Fibroblast of mammary gland (primary cell): ENCODE measurements at places on chromosomes 5 and 9.

- DNase-seq, result no peak
Observed at GRCh38 chr9:4686112-4686511, 6.7 kb downstream of the CDC37L1 start.

DNA sequence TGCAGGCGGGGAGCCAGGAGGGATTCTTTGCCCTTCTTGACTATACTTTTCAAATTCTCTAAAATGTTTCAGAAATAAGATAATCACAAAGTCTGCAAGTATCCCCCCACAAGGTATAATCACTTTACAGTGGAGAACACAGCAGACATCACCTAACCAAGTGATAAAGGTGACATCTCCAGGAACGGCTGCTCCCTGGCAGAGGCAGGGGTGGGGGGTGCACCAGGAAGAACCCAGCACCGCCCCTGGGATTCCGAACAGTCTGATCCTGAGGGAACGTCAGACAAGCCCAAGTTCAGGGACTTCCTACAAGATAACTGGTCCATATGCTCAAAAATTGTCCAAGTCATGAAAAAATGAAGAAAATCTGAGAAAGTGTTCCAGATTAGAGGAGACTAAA, 85.4 kb downstream of the HSD17B3 start:
- no peak for DNase-seq

DNA sequence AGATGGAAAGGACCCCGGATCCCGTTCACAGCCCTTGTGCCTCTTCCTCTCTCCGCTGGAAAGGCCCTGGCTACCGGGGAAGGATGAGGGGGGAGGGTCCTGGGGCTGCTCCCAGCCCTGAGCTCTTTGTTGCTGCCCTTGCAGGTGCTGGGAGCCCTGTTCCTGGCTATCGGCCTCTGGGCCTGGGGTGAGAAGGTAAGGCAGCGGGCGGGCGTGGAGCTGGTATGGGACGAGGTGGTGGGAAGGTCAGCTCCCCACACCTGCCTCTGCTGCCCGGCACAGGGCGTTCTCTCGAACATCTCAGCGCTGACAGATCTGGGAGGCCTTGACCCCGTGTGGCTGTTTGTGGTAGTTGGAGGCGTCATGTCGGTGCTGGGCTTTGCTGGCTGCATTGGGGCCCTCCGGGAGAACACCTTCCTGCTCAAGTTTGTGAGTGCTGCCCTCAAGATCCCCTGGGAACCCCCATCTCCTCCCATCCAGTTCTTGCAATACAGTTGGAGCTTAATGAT, 4.2 kb downstream of the TSPAN17 start:
- no peak for DNase-seq

- no peak for DNase-seq
Observed at GRCh38 chr5:79868163-79868670, 122.8 kb downstream of the MTX3 start.

DNA sequence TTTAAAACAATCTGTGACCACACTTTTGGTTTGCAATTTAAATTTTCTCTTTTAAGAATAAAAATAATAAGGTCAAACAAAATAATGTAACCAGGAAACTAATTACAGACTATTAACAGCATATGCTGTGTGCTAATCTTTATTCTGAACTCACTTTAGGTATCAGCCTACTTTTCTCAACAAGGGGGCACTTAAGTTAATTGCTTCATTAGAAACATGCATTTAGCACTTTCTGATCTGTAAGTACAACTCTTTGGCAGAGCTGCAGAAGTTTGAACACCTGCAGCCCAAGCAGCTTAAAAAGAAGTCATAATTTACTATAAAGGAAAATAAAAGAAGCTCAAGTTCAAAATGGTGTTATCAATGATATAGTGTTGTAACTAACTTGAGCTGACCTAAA, 21.7 kb downstream of the XRCC4 start:
- no peak for DNase-seq

DNA sequence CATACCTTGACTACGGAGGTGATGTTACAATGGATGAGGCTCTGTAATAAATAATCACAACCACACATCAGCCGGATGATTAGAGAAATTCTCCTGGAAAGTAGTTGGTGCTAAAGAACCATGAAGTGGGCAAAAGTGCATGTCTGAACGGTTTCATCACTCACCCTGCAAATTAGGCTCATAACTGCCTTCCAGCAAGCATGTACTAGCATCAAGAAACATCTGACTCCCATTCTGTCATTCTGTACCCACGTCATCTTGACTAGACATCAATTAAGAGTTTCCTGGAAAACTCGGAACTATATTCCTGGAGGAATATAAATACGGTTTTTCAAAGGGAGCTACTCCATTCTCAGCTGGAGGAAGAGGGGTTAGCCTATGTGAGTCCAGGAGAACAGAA, 52.2 kb downstream of the HSD17B3 start:
- DNase-seq, result no peak

- DNase-seq, result no peak
Observed at GRCh38 chr9:4574657-4575243, 84.5 kb downstream of the SLC1A1 start.

DNA sequence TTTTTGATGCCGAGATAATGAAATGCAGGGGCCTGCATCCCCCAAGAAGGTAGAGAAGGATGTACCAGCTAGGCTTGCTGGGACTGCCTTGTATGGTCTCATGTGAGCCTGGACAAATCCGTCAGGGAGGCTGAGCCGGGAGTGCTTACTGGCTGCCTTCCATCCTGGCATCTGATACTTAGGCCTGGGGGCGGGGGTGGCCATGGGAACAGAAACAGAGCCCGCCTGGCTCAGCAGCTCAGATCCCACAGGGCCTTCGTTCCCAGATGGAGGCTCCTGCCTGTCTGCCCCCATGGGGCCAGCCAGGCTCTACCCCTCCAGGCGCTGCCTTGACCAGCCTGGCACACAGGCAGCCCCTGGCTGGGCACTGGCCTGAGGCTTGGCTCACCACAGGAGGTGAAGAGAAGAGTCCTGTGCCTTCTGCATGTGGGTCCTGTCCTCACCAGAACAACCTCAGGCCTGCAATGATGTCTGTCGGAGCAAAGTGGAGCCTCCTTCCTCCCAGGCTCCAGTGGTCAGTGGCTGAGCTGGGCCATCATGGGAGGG, 10.5 kb upstream of the SPATA31E1 start:
- peak; percentile 22 for DNase-seq

DNA sequence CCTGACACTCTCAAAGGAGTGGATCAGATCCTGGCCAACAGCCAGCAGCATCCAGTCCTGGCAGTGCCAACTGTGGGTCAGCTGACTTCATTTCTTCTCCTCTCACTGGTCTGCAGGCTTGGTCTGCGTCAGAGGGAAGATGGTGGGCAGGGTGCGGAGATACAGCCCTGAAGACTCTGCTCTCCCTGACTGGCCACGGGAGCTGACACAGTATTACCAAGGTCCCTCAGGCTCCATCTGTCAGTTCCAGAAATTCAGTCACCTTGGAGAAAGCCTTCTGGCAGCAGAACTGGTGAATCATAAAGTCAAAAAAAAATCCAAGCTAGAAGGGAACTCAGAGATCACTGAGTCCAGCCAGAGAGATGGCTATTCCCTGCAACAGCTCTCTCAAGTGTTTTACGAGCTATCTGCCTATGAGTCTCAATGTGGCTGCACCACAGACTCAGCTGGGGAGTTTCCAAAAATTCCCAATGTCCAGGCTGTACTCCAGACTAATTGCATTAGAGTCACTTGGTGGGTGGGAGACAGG, 27.9 kb downstream of the C1QTNF2 start:
- peak; percentile 54 for DNase-seq

GRCh38 chr5:169095976-169096375, 205.0 kb downstream of the SLIT3 start:
- no peak for DNase-seq

DNA sequence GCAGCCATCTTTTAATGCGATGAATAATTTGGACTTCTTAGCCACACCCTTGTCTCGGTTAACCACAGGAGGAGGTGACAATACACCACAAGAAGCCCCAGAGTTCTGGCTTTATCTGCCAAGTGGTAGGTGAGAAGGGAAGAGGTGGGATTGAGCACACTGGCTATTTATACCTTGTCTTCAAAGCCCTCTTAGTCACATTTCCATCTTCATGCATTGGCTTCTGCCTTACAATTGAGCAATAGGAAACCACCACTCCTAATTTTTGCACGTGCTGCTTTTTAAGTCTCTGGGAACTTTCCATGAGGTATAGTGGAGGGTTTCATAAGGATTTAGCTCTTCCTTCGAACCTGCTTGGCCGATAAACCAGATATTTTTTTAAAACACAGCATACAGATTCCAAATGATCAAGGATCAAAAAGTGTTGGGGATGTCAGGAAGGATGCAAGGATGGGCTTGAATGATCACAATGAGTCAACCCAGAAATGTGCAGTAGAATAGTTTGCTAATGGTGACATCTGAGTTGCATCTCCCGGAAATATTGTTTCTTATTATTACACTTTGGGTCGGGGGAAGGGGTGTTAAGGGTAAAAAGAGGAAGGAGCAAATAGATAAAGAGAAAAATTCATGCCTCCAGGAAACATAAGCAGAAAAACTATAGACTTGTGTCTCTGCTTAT, 25.5 kb downstream of the PLAC8L1 start:
- DNase-seq, result peak; percentile 34

GRCh38 chr5:154570572-154571324, 92.7 kb upstream of the HAND1 start:
- DNase-seq, result no peak

DNA sequence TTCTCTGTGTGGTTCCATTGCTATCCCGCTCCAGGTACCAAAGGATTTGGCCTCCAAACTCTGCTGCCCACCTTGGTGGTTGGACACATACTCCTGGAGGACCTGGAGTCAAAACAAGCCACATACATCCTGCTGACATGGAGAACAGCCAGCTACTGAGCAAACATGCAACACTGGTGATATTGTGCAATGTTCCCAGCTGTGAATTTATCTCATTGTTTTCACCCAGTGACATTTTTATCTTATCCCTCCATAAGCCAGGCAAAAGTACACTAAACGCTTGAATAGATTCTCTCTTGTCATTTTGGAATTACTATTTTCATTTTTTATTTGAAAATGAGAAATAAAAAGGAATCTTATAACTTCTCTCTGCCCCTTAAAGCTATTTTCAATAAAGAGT, 11.1 kb upstream of the CTSL start:
- peak; percentile 96 for DNase-seq

DNA sequence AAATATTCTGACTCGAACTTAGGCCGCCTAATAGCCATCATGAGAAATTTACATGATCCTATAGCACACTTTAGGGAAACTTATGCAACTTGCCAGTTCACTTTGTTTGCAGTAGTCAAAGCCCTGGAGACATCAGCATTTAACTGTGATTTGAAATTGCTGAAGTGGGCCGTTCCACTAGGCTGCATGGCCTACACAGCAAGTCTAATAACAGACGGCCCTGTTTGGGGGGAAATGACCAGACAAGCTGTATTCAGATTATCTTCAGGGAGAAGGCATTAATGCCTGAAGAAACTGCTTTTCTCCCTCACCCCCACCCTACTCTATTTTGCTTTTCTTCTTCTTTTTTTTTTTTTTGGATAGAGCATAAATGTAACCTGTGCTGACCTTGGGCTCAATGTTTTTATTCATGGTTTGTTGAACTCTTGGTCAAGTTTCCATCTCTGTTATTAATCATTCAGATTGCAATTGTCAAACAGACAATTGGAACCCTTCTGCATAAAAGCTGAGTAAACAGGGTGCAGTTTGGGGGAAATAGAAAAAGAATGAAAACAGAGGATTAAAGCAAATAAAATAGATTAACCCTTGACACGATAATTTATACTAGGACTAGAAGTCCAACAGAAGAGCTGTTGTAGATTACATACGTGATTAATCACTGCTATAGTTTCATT, 1928.2 kb upstream of the WWC1 start:
- no peak for DNase-seq

GRCh38 chr5:59485629-59486439, 407.7 kb downstream of the PDE4D start:
- DNase-seq, result no peak

DNA sequence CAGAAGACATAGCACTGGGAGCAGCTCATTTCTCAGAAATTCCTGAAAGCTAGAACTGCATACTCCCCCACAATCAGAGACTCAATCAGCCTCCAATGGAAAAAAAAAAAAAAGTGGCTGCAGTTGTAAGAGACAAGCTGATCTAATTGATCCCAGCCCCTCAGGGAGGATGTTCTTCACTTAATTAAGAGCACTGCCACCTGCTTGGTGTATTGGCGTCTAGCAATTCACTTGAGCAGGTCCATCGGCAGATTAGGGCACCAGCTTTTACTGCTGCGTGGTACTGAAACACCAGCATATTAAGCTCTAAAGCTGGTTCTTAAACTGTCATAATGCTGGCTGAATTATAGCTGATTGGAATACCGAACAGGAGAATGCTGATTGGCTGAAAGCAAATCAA, 1890.1 kb upstream of the WWC1 start:
- DNase-seq, result no peak

DNA sequence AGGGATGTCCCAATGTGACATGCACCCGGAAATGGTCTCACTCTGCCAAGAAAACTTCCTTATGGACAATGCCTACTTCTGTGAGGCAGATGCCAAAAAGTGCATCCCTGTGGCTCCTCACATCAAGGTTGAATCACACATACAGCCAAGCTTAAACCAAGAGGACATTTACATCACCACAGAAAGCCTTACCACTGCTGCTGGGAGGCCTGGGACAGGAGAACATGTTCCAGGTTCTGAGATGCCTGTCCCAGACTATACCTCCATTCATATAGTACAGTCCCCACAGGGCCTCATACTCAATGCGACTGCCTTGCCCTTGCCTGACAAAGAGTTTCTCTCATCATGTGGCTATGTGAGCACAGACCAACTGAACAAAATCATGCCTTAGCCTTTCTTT, 37.6 kb upstream of the CCDC152 start:
- DNase-seq, result no peak

- no peak for DNase-seq
Observed at GRCh38 chr5:93596676-93597490, 13.9 kb downstream of the NR2F1 start.

GRCh38 chr9:40926404-40927259, 201.8 kb downstream of the FOXD4L6 start:
- no peak for DNase-seq

DNA sequence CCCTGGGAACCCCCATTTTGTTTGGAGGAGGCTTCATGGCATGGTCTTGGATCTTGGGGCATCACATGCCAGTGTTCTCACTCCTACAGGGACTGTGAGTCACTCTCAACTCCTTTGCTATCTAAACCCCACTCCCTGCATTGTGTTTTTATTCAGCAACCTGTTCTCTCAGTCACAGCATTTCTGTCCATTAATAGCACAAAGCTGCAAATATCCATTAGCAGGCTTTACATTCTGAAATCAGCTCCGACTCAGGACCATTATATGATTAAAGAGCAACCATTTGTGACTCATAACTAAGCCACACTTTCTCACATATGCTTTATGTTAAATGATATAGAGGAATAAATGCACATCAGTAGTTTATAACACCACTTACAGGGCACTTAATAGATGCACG, 462.1 kb upstream of the BRINP1 start:
- no peak for DNase-seq

GRCh38 chr9:33202018-33202417, 34.9 kb upstream of the B4GALT1 start:
- DNase-seq, result no peak

DNA sequence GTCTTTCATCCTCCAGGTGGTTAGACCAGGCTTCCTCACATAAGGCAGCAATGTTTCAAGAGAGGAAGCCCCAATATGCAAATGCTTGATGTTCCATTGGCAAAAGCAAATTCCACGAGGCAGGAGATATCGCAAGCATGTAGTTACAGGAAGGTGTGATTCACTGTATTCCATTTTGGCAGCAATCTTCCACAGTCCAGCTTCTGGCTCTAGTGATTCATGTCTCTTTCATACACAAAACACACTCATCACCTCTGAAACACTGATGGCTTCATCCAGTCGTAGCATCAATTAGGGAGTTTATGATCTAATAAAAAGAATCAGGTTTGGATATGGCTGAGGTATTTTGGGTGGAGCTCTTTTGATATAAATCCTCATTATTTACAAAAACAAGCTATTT, 552.2 kb upstream of the RIOK2 start:
- DNase-seq, result peak; percentile 95
